ENCODE measurements at places on chromosomes 6 and 20.

- no peak for DNase-seq
Observed at GRCh38 chr6:128410584-128410983, 109.8 kb downstream of the PTPRK start.

DNA sequence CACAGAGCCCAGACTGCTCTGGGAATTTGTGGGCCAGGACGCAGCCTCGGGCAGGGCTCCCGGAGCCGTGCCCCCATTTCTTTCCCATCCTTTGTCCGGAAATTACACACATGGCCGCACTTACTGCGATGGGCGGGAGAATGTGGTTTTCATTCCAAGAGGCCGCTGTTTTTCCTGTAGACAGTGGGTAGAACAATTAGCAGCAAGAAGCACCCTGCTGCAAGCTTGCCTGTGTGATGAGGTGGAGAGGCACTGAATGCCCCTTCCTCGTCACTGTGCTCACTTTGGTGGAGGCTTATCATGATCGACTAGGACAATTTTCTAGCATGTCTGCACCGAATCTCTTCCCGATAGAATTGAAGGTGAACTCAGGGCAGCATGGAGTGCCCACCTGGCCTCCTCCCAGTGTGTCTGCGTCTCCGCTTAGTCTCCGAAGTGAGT, 102.8 kb downstream of the DACT2 start:
- DNase-seq, result no peak

DNA sequence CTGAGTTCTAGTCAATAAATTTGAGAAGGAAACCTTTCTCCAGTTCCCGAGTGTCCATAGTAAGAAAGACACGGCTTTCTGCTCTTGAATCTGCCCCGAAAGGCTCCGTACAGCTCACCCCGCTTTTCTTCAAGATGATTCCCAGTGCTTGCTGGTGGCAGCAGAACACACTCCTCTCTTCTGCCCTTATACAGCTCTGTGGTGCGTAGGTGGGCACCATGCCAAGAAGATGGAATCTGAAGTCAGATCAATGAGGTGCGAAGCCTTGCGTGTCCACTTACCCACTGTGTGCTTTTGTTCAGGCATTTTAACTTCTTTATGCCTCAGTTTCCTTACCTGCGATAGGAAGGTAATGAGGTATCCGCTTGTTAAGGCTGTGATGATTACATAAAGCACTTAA, 142.2 kb downstream of the WDR27 start:
- DNase-seq, result no peak

DNA sequence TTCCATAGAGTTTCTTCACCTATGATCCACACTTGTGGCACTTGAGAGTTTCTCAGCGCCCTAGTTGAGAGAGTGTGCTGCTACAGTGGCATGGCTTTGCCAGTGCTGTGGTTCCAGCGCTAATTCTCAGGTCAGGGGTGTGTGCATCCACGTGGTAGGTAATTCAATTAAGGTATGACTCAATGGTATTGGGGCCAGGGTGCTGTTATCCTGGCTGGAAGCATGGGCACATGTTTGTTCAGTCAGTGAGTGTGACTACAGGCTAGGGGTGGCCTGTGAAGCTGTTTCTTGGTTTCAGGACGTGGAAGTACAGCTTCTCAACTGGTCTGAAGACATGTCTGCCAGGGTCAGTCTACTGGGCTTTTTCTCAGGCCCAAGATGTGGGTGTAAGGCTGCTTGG, 3.0 kb upstream of the SEMG2 start:
- no peak for DNase-seq

GRCh38 chr20:3539311-3540107, 68.7 kb downstream of the ATRN start:
- no peak for DNase-seq

DNA sequence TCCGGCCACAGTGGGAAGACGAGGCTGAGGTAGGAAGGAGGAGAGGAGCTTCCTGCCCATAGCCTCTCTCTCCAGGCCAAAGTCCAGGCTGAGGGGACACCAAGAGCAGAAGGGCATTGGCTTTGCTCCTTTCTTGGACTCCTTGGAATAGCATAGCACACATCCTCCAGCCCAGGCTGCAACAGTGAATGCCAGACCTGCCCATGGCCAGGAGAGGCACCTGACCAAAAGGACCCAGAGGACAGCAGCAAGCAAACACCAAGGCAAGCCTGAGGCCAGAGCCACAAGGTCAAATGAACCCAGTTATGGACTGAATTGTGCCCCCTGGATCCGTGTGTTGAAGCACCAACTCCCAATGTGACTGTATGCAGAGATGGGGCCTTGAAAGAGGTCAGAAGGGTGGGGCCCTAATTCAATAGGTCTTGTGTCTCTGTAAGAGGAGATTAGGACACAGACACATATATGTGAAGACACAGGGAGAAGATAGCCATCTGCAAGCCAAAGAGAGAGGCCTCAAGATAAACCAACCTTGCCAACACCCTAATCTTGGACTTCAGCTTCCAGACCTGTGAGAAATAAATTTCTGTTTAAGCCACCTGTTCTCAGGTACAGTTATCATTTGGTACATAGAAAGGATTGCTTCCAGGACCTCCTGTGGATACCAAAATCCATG, 126.5 kb upstream of the NXT1 start:
- no peak for DNase-seq

- DNase-seq, result no peak
Observed at GRCh38 chr6:125868252-125868651, 77.5 kb downstream of the NCOA7 start.

DNA sequence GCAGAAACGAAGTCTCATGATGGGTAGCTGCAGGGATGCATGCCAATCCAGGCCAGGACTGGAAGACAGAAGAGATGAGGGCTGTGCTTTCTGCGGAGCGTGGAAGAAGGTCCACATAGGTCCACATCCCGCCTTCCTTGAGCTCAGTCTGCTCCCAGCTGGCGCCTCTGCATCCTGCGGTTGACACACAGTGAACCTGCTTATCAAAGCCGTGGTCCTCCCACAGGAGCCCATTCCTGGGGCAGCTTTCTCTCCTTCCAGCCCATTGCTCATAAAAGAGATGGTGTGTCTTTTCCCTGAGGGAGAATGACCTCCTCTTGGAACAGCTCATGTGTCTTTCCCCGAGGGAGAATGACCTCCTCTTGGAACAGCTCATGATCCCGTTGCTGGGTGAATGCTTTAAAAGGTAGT, 225.4 kb downstream of the CDH4 start:
- no peak for DNase-seq

DNA sequence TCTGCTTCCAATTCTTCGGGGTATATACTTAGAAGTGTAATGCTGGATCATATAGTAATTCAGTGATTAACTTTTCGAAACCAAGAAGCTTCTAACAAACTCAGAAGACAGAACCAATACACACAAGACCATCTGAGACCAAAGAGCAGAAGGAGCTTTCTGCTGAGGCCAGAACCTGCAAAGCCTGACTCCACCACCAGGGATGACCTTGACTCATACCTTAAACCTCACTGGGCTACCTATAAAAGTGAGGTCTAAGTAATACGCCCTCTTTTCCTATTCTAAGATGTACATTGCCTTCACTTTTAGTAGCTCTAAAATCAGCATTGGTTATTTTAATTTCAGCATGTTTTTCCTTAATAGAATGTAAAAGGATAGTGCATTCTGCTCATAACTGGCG, 84.8 kb downstream of the FOXF2 start:
- no peak for DNase-seq

- DNase-seq, result no peak
Observed at GRCh38 chr6:157811476-157812173, 11.4 kb upstream of the SNX9 start.

- no peak for DNase-seq
Observed at GRCh38 chr6:94071835-94072234, 652.5 kb upstream of the EPHA7 start.

DNA sequence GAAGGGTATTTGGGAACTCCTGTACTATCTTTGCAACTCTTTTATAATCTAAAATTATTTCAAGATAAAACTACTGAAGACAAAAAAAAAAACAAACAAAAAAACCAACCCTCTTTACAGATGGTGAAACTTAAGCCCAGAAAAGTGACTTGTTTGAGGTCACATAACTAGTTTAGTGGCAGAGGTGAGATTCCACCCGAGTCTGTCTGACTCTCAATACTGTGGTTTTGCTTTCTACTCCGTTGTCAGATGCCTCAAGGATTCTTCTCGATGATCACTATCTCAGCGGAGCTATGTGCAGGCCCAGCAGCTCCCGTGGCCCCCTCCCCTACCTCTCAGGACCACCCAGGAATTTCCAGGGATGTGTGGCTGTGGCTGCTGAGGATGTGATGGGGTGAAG, 36.1 kb upstream of the KCNB1 start:
- DNase-seq, result no peak

- DNase-seq, result no peak
Observed at GRCh38 chr6:105986998-105987397, 99.1 kb upstream of the PRDM1 start.

- no peak for DNase-seq
Observed at GRCh38 chr6:106612671-106613416, 16.5 kb downstream of the RTN4IP1 start.

- no peak for DNase-seq
Observed at GRCh38 chr6:157557559-157557958, 176.6 kb downstream of the ZDHHC14 start.

GRCh38 chr6:48255094-48255493, 144.1 kb upstream of the PTCHD4 start:
- no peak for DNase-seq

DNA sequence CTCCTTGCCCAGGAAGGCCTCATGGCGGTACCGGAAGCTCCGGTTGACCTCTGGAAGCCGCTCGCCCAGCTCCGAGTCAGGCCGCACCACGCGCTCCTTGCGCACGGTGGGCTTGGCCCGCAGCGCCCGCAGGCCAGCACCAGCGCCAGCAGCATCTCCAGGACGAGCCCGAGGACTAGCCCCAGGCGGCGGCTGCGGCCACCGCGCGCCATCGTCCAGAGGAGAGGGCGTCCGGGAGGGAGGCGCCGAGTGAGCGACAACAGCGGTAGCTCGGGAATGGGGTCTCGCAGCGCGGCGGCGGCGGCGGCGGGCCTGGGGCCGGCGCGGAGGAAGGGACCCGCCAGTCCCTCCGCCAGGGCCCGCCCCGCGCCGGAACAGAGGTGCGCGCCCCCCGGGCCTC, 27.6 kb upstream of the CGA start:
- DNase-seq, result no peak

DNA sequence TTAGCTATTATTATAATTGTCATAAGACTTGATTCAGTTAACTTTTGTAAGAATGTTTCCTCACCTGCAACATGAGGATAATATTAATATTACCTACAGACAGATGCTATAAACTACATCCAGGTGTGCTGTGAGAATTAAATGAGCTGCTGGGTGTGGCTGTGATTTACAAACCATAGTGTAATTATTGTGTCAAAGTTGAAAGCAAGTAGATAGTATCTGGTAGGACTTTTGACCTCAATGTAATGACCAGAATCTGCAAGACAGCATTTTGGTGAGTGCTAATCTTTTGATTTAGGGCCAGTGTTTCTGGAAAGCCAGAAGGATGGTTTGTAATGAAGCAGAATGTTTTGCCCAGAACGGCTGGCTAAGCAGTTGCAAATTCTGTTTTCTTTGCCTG, 162.5 kb downstream of the TRMT11 start:
- no peak for DNase-seq

GRCh38 chr20:35360033-35360432, 51.7 kb downstream of the UQCC1 start:
- DNase-seq, result no peak

DNA sequence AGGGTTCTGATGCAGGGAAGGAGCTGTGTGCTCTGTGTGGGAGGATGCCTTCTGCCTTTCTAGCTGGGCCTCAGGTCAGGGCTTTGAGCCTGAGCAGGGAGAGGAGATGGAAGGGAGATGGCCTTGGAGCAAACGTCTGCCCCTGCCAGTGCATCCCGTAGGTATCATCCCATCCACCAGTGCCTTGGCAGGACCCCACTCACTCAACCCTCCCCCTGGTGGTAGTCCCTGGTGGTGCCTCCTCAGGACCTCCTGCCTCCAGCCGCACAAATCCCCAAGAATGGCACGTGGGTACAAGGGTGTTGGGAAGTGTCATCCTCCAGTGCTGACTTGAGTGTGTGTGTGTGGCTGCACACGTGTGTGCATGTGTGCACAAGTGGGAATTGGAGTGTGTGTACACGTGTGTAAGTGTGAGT, 23.1 kb upstream of the MICB start:
- no peak for DNase-seq

DNA sequence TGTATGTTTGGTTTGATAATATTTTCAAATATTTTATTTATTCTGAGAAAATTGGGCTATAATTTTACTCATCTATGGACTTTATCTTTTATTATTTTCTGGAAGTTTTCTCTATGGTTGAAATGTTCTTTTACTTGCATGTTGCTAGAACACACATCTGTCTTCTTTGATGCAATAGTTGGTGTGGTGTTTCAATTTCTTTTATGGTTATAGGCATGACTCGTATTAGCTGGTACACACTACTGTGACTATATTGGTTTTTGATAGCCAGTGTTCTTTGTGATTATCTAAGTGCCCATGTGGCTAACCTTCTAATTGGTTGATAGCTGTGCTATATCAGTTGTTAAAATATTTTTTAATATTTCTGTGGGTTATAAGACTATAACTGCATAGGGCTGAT, 1343.3 kb upstream of the GJE1 start:
- no peak for DNase-seq

GRCh38 chr6:37173493-37174195, 3.7 kb downstream of the PIM1 start:
- DNase-seq, result peak; percentile 37

- DNase-seq, result no peak
Observed at GRCh38 chr20:58665606-58666005, 14.5 kb downstream of the STX16 start.

DNA sequence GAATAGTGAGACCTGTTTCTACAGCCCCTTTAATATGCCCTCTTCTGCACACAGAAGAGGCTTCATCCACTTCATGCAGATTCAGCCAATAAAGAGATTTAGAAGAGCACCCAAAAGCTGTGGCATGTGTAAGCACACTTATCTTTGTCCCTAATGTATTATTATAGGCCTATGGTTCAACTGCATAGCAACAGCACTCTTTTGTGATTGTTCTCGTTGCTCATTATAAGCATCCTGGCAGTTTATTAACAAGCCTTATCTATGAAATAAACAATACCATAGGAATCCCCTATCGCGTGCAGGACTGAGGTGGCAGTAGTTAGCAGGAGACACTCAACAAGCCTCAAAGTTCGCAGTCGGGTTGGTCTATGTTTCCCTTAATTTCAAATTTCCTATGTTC, 138.5 kb upstream of the BEND6 start:
- DNase-seq, result no peak

- DNase-seq, result peak; percentile 47
Observed at GRCh38 chr6:139219271-139219729, 72.5 kb downstream of the TXLNB start.

Data from stimulated activated CD8-positive, alpha-beta memory T cell treated with anti-CD3 and anti-CD28 coated beads, Interleukin-12 subunit alpha, Interleukin-12 subunit beta, amount 100 ng/mL, for 4 hours (primary cell).